ENCODE measurements at places on chromosomes 5 and 9.

DNA sequence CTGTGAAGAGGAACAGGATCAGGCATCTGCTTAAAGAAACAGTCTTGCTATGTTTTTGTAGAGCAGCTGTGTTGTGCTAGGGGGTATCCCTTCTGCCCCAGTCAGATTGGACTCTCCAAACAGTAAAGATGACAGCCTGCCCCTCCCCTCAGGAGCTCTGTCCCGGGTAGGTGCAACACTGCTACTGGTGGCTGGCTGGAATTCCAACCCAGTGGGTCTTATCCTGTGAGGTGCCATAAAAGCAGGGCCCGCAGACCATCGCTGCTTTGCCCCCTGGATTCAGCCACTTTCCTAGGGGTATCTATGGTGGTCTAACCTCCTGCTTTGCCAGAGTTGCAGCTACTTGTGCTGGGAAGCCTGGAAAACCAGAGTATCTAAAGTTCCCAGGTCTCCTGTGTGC is 114.6 kb upstream of the PPP1R2B start:
- no peak for DNase-seq

GRCh38 chr9:93612796-93613154 is 36.4 kb downstream of the PHF2 start:
- DNase-seq, result no peak

GRCh38 chr9:91038483-91039124 is 237.0 kb downstream of the SYK start:
- no peak for DNase-seq

DNA sequence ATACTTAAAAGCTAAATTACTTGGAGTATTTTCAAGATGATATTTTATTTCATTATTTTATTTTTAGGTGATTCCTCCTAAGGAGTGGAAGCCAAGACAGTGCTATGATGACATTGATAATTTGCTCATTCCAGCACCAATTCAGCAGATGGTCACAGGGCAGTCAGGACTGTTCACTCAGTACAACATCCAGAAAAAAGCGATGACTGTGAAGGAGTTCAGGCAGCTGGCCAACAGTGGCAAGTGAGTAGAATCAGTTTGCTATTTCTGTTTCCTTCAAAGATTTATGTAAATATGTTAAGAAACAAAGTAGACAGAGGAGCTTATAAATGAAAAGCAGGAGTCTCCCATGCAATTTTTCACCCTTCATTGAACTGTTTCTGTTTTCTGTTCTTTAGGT is 47.8 kb downstream of the KDM4C start:
- no peak for DNase-seq

GRCh38 chr5:31639481-31640411 is 815 bp downstream of the PDZD2 start:
- DNase-seq, result no peak

DNA sequence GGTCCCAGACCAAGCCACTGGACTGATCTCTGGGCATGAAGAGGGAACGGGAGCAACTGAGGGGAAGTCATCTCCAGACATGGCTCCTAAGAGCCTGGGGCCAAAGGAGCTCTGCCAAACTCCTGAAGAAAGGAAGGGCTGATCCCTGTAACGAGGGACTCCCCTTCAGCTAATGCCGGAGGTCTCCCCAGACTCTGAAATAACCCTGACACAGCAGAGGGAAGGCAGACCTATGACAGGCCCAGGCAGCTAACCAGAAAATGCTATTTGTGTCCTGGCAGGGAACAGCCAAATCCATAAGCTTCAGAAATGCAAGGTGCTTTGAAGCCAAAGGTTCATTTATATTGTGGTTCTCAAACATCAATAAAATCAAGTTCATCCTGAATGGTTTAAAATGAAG is 30.9 kb downstream of the APTX start:
- DNase-seq, result no peak

DNA sequence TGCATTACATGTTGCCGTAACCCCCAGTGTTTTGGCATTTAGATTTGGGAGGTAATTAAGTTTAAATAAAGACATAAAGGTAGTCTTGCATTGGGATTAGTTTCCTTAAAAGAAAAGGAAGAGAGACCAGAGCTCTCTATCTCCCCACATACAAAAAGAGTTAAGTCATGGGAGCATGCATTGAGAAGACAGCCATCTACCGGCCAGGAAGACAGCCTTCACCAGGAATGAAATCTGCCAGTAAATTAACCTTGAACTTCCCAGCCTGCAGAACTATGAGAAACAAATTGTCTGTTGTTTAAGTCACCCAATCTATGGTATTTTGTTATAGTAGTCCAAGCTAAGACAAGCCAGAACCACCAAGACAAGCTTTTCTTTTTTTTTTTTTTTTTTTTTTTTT is 567.0 kb upstream of the CDH18 start:
- DNase-seq, result no peak

DNA sequence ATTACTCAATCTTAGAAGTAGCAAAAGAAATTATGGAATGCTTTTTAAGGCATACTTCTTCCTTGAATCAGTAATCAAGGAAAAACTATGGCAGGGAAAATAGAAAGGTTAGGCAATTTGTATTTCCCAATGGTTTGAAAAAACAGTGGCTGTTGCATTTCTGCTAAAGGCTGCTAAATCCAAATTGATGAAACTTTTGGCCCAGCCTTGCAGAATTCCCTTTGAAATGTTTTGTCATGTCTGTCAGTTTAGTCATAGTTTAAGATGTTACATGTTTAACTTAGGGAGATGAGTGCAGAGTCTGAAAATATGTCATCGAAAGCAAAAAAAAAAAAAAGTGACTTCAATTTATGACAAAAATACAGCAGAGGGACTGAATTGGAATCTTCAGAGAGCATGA is 878.9 kb upstream of the WWC1 start:
- no peak for DNase-seq

DNA sequence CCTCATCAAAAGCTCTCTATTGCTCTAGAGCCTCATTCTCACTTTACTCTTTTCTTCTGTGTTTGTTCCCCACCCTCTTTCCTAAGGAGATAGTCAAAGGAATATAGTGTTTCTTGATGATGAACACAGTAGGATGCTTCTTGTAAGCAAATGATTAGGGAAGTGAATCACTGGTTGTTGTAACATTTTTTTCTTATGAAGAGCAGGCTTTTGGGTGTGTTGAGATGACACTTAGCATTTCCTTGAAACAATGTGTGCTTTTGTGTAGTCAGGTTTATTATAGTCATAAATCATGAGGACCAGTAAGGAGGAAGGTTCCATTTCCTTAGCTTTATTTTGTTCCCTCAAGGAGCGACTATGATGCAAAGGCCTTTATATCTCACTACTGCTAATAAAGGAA is 1991.3 kb upstream of the C9orf72 start:
- DNase-seq, result no peak

- no peak for DNase-seq
These were observed 168.2 kb downstream of the ZDHHC21 start for GRCh38 chr9:14524873-14525515.

- DNase-seq, result no peak
These were observed 1535.3 kb downstream of the EFNA5 start for GRCh38 chr5:106135473-106135872.

DNA sequence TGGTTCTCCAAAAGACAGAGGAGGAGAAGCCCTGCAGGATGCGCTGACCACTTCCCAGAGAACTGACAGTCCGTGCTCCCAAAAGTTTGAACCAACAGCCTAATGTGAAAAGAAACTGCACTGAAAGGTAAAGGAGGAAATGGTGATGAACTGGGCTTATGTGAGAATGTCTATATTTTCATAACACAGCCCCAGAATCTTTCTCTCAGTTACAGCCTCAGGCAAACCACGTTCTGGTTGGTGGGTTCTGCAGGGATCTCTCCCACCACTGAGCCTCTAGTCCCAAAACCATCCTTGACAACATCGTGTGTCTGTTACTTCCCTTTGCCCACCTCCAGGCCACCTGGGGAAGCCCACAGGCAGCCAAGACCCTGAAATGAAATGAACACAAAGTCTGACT is 23.9 kb downstream of the SPARC start:
- DNase-seq, result no peak

- no peak for DNase-seq
These were observed 3.8 kb downstream of the OR2V2 start for GRCh38 chr5:181151146-181151545.

- no peak for DNase-seq
These were observed 9.6 kb downstream of the LHX6 start for GRCh38 chr9:122218935-122219855.

- DNase-seq, result no peak
These were observed 42.3 kb downstream of the PLPP1 start for GRCh38 chr5:55492449-55492848.

- no peak for DNase-seq
These were observed 58.9 kb downstream of the AUH start for GRCh38 chr9:91302831-91303230.

DNA sequence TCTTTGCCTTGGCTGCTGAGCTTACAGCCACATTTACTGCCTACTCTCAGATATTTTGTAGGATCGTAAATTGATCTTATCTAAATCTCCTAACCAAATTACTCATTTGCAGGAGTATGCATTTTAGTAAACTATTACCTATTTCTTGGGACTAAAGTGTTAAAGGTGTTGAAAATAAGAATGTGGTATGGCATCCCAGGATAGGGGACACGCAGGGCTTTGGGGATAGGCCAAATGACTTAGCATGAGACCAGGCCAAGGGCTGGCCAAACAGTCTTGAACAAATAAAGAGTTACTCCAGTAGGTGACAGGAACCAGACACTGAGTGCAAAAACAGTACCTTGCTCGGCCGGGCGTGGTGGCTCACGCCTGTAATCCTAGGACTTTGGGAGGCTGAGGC is 25.1 kb downstream of the TBC1D2 start:
- no peak for DNase-seq

DNA sequence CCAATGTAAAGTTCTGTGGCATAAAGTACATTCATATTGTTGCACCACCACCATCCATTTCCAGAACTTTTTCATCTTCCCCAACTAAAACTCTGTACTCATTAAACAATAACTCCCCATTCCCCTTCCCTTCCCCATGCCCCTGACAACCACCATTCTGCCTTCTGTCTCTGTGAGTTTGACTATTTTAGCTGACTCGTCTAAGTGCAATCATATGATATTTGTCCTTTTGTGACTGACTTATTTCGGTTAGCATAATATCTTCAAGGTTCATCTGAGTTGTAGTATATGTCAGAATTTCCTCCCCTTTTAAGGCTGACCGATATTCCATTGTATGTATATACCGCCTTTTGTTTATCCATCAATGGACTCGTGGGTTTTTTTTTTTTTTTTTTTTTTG is 29.0 kb upstream of the SMU1 start:
- DNase-seq, result no peak

GRCh38 chr9:123544007-123544827 is 188.2 kb downstream of the CRB2 start:
- no peak for DNase-seq

- no peak for DNase-seq
These were observed 342.8 kb upstream of the CCNG1 start for GRCh38 chr5:163094492-163095180.

GRCh38 chr5:170678811-170679210 is 104.7 kb upstream of the GABRP start:
- DNase-seq, result no peak

- no peak for DNase-seq
These were observed 51.8 kb upstream of the GALNT10 start for GRCh38 chr5:154138701-154139100.

DNA sequence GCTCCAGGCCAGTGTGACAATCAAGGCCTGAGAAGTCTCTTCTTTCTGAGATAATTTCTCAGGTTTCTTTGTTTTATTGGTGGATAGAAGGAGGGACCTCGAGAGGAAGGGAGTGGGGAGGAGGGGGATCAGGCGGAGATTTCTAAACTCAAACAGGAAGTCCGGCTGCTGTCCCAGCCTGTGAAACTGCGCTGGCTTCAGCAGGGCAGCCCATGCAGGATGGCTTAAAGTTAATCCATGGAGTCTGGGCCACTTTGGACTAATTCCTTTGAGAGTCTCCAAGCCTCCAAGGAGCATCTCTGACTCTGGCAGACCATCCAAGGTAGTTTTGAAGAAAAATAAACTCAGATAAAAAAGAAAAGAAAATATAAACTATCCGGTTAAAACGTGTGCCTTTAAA is 378.5 kb downstream of the MLLT3 start:
- DNase-seq, result no peak

DNA sequence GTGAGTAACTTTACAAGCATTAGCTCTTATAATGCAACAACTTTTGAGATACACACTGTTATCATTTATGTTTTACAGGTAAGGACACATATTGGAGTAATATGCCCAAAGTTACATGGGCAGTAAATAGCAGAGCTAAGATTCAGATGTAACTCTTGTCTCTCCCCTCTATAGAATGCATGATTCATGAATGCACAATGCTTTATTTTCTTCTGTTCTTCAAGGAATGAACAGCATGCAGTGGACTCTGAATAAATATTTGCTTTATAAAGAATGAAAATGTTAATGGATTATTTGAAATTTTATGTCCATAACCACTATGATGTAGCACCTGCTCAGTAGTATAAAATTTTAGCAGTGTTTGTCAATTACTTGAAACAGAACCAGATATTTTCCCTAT is 629.5 kb downstream of the KCTD16 start:
- no peak for DNase-seq

DNA sequence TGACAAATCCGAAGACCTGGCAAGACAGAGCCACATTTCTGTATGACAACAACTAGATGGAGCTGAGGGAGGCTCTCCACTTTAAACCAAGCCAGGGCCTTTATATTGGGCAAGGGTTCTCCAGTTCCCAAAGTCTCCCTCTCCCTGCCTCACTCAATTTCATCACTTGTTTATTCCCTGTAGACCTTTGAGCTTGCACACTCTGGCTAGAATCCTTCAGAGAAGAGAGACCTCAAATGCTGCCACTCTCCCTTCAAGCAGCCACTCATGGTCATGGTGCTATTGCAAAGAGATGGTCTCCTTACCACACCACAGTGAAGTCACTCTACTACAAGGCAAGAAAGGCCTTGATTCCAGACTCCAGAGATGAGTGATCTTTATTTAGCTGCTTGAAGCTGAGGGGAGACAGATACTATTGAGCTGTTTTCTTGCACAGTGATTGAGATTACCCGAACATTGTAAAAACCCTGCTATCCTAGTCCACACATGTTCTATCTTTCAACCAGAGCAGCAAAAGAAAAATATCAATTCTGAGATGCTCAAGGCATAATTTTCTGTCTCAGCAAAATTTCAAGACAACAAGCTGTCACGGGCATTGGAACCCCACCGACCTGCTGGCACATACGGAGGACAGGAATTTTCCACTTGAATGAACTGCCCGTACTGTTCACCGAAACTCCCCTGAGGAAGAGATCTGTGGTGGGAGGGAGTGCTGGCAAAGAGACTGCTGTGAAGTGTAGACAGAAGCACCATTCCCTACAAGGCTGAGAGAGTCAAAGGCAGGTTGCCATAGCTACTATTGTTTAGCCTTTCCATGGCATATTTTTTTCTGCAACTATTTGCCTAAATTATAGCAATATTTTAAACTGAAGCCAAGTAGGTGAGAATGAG is 81.1 kb downstream of the CDO1 start:
- no peak for DNase-seq
